ENCODE measurements at places on chromosomes 12 and 14.

GRCh38 chr12:124862768-124863415 lies 772 bp downstream of the SCARB1 start:
- DNase-seq = no peak

- no peak for DNase-seq
Measured at GRCh38 chr12:1130571-1130970, 139.5 kb downstream of the ERC1 start.

DNA sequence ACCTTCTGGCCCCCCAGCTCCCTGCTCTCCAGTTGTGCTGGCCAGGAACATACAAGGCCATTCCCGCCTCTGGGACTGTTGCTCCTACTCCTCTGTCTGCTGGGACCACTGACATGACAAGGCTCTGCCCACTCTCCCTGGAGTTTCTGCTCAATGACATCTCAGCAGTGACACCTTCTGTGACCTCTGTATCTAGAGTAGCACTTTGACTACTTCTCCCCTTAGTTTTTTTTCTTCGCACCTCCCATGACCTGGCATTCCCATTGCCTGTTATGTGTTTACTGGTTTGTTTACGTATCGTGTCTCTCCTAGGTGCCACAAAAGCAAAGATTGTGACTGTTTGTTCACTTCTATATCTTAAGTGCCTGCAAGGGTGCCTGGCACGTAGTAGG lies 40.1 kb upstream of the TMEM263 start:
- no peak for DNase-seq

GRCh38 chr14:33455654-33456345 lies 495.1 kb downstream of the EGLN3 start:
- no peak for DNase-seq

- no peak for DNase-seq
Measured at GRCh38 chr12:26854031-26854390, 21.0 kb upstream of the ITPR2 start.

DNA sequence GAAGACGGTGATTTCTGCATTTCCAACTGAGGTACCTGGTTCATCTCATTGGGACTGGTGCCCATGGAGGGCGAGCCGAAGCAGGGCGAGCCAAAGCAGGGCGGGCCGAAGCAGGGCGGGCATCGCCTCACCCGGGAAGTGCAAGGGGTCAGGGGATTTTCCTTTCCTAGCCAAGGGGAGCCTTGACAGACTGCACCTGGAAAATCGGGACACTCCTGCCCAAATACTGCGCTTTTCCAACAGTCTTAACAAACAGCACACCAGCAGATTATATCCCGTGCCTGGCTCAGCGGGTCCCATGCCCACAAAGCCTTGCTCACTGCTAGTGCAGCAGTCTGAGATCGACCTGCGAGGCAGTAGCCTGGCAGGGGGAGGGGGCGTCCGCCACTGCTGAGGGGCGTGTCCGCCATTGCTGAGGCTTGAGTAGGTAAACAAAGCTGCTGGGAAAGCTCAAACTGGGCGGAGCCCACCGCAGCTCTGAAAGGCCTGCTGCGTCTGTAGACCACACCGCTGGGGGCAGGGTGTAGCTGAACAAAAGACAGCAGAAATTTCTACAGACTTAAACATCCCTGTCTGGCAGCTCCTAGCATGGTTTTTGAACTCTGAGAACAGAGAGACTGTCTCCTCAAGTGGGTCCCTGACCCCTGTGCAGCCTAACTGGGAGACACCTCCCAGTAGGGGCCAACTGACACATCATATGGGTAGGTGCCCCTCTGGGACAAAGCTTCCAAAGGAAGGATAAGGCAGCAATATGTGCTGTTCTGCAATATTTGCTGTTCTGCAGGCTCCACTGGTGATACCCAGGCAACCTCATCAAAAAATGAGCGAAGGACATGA lies 77.2 kb downstream of the BAZ1A start:
- no peak for DNase-seq

- DNase-seq = no peak
Measured at GRCh38 chr14:63709589-63709988, 18.3 kb downstream of the SGPP1 start.

- DNase-seq = no peak
Measured at GRCh38 chr12:57280211-57281062, 29.4 kb upstream of the STAC3 start.
